ENCODE measurements at places on chromosomes 1 and 21.

GRCh38 chr1:93196591-93196990 lies 16.1 kb downstream of the CCDC18 start:
- no peak for DNase-seq
- no peak overlapping the region for H3K27ac ChIP-seq
- no peaks in the 10 kb centered on the region for H3K27me3 ChIP-seq
- H3K4me3 ChIP-seq = no peak overlapping the region
- H3K4me1 ChIP-seq = no peaks in the 10 kb centered on the region

DNA sequence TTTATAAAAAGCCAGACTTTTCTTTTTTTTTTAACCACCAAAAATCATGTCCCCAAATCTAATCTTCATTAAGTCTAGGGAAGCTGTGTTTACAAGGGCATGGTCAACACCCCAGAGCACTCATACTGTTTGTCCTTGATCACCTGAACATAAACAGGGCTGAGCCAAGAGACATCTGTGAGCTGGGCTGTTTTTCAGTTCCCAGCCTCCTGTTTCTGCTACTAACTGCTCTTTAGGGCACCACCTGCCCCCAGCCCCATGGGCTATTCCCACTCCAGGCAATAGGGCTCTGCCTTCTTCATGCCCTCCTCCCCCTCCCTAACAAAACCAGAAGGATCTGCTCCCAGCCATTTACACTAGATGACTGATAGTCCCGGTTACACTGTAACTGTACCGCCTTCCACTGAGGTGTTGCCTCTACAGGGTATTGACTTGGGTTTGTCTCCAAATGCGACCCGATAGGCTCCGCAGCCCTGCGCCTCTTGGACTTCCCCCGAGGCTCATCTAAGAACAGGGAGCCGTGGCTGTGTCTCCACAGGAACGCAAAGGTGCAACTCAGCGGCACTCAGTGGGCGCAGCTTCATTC lies 11.7 kb upstream of the SLC26A9 start:
- H3K27ac ChIP-seq = no peak overlapping the region
- no peaks in the 10 kb centered on the region for H3K36me3 ChIP-seq
- DNase-seq = no peak
- H3K4me1 ChIP-seq = no peaks in the 10 kb centered on the region
- no peak overlapping the region for H3K4me3 ChIP-seq

- no peak overlapping the region for H3K27ac ChIP-seq
- peaks cover 13% of the 10 kb centered on the region for H3K36me3 ChIP-seq
- H3K4me3 ChIP-seq = no peak overlapping the region
- no peak for DNase-seq
- H3K27me3 ChIP-seq = no peaks in the 10 kb centered on the region
Observed at GRCh38 chr1:231557411-231557810, 28.9 kb downstream of the TSNAX start.

DNA sequence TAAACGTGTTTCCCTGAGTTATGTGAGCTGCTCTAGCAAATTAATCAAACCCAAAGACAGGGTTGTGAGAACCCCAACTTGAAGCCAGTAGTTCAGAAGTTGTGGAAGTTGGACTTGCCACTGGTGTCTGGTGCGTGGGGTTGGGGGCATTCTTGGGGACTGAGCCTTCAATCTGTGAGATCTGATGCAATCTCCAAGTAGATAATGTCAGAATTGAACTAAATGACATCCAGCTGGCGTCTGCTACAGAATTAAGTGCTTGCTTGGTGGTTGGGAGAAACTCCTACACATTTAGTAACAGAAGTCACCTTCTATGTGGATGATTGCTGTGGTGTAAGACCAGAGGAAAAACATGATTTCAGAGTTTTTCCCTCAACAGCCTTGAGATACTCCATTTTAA lies 207.4 kb downstream of the FGGY start:
- H3K27me3 ChIP-seq = no peaks in the 10 kb centered on the region
- H3K4me1 ChIP-seq = 0 out of 2 replicates have a peak, but pooled peaks cover 5% of the 10 kb centered on the region
- peak; percentile 18 for DNase-seq
- no peak overlapping the region for H3K27ac ChIP-seq
- no peak overlapping the region for H3K4me3 ChIP-seq

GRCh38 chr1:226438007-226438406 lies 30.1 kb upstream of the PARP1 start:
- H3K27ac ChIP-seq = no peak overlapping the region
- DNase-seq = no peak
- H3K27me3 ChIP-seq = no peaks in the 10 kb centered on the region

GRCh38 chr21:27372381-27372780 lies 405.5 kb upstream of the ADAMTS5 start:
- DNase-seq = no peak
- H3K4me3 ChIP-seq = no peak overlapping the region

DNA sequence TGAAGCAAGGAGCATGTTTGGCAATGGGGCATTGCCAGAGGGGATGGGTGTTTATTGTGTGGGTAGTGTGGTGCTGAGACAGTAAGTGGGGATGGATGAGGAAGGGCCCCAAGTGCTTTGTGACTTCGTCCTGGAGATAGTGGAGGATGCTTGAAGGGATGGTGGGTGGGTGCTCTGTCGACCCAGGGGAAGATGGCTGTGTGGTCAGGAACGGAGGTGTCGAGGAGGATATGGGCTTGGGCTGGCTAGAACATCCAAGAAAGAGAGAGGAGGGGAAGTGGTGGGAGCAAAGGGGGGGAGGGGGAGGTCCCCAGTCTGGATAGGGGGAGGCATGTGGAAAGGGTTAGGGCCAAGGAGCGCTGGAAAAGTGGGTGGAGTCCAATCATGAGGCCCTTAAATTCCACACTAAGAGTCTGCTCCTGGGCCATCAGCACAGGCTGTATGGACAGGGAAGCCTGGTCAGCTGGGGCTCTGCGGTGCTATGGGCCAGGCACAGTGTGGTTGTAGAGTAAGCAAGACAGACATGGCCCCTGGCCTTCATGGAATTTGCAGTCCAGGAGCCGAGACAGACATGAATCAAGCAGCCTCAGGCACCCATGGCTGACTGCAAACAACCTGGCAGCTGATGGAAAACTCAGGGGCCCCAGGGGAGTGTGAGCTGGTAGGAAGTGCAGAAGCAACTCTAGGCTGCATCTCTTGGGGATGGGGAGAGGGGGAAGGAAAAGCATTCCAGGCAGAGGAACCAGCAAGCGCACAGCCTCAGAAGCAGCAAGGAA lies 36.3 kb downstream of the EDN2 start:
- no peak for DNase-seq
- H3K36me3 ChIP-seq = no peaks in the 10 kb centered on the region
- H3K4me3 ChIP-seq = no peak overlapping the region
- no peaks in the 10 kb centered on the region for H3K4me1 ChIP-seq
- H3K27me3 ChIP-seq = peaks cover 3% of the 10 kb centered on the region

- no peak overlapping the region for H3K4me3 ChIP-seq
- H3K36me3 ChIP-seq = no peaks in the 10 kb centered on the region
- DNase-seq = no peak
- H3K4me1 ChIP-seq = no peaks in the 10 kb centered on the region
- H3K27me3 ChIP-seq = no peaks in the 10 kb centered on the region
Observed at GRCh38 chr1:65497256-65497830, 76.9 kb downstream of the LEPR start.

GRCh38 chr1:102875756-102876155 lies 232.6 kb downstream of the COL11A1 start:
- no peaks in the 10 kb centered on the region for H3K4me1 ChIP-seq
- no peak overlapping the region for H3K27ac ChIP-seq
- no peak for DNase-seq
- H3K4me3 ChIP-seq = no peak overlapping the region

GRCh38 chr1:5918275-5918649 lies 74.0 kb downstream of the NPHP4 start:
- H3K27ac ChIP-seq = no peak overlapping the region
- H3K27me3 ChIP-seq = no peaks in the 10 kb centered on the region
- no peak for DNase-seq
- H3K4me3 ChIP-seq = no peak overlapping the region
- H3K4me1 ChIP-seq = no peaks in the 10 kb centered on the region

GRCh38 chr1:227487606-227488005 lies 75.8 kb upstream of the ZNF678 start:
- DNase-seq = no peak
- no peaks in the 10 kb centered on the region for H3K36me3 ChIP-seq
- H3K4me1 ChIP-seq = no peaks in the 10 kb centered on the region

DNA sequence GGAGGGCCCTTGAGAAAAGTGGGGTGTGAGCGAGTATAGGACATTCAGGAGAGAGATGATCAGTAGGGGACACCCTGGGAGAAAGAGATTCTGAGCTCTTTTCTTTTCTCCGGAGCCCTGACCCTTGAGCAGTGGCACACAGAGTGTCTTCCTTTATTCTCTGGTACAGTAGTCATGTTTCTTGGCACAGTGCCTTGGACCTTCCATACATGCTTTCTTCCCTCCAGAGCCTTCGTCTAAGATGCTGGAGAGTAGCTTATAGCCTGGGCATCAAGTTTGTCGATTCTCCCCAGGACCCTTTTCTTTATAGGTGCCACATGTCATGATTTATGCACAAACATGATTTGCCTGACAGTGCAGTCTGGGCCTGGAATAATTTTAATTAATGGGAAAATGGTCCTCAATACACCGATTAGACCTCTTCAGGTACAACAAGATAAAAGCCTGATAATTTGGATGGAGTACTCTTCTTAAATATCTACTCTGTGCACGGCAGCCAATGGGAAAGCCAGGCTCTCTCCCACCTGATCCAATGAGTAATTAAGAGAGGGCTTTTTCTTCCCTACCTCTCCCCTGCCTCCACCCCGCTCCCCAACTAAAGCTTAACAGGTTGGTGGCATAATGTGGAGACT lies at the start of gene TBX19:
Gene TBX19 (plus strand): TSS at position 582 of the 632 bp plus-strand sequence. CDS start 214 bp downstream, outside the sequence.
- H3K4me3 ChIP-seq = no peak within 1 kb of the TSS
- no peak within 1 kb of the TSS for H3K27ac ChIP-seq
- H3K4me1 ChIP-seq = no peaks in the 10 kb centered on the region
- H3K36me3 ChIP-seq = no peaks in the 10 kb centered on the region
- no peak for DNase-seq

DNA sequence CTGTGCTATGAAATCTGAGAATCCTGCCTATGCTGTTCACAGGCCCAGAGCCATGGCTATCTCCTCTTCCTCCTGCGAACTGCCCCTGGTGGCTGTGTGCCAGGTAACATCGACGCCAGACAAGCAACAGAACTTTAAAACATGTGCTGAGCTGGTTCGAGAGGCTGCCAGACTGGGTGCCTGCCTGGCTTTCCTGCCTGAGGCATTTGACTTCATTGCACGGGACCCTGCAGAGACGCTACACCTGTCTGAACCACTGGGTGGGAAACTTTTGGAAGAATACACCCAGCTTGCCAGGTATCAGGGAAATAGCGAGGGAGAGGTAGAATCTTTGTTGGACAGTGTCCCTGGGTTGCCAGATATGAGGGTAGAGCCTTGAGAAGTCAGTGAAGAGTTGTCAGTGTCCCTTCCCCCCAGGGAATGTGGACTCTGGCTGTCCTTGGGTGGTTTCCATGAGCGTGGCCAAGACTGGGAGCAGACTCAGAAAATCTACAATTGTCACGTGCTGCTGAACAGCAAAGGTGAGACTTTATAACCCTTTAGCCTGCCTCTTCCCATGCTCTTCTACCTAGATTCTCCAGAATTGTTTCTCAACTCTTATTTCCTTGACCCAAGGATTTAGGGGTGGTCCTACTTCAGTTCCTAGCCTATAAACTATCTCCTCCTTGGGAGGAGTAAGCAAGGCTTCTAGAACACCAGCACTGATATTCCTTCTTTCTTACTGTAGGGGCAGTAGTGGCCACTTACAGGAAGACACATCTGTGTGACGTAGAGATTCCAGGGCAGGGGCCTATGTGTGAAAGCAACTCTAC lies 1.4 kb downstream of the NIT1 start:
- peaks cover 52% of the 10 kb centered on the region for H3K4me1 ChIP-seq
- peak overlapping the region; percentile 83 for H3K27ac ChIP-seq
- peaks cover 63% of the 10 kb centered on the region for H3K36me3 ChIP-seq
- no peaks in the 10 kb centered on the region for H3K27me3 ChIP-seq
- peak overlapping the region; percentile 87 for H3K4me3 ChIP-seq
- peak; percentile 30 for DNase-seq

GRCh38 chr1:94209425-94209824 lies 28.0 kb downstream of the ARHGAP29 start:
- no peak overlapping the region for H3K4me3 ChIP-seq
- H3K36me3 ChIP-seq = no peaks in the 10 kb centered on the region
- no peaks in the 10 kb centered on the region for H3K27me3 ChIP-seq
- no peaks in the 10 kb centered on the region for H3K4me1 ChIP-seq
- no peak for DNase-seq
- no peak overlapping the region for H3K27ac ChIP-seq

All from DND-41 (cell line).